T-helper 9 cell (primary cell): ENCODE measurements at places on chromosomes 6 and 20.

DNA sequence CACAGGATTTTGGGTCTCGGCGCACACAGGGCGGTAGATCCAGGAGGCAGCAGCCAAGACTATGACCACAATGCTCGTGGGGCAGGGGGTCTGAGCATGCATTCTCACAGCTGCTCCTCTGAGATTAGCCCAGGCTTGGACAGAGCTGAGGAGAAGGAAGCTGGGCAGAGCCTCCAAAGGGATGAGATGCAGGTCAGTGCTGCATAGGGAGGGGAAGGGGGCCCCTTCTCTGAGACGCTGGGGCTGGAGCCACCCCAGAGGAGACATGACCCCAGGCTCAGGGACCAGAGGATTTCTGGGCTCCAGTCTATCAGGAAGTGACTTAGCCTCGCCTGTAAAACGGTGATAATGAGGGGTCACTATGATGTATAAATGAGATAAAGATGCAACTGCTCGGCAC, 93.9 kb downstream of the BFSP1 start:
- no peak for DNase-seq

- no peak for DNase-seq
Measured at GRCh38 chr6:134936476-134936875, 13.4 kb downstream of the ALDH8A1 start.

DNA sequence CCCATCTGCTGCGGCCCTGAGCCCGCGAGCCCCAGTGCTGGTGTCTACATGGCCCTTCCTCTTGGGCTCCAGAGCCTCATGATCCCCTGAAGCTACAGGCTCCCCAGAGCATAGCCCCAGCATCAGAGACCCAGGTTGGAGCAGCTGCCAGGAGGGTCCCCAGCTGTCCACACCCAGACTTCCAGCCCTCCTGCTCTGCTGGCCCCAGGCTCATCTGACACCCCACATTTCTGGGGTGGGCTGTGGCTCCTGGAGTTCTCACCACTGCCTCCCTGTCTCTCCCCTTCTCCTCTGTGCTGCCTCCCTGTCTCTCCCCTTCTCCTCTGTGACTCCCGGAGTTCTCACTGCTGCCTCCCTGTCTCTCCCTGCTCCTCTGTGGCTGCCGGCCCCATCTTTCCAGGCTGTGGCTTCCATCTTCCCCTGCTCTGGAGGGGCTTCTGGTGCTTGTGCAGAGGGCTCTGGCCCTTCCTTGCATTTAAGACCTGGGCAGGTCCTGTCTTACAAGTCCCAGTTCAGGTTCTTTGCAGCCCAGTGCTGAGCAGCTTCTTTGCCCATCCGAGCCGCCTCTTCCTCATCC, 108.1 kb downstream of the ERMARD start:
- DNase-seq, result no peak

DNA sequence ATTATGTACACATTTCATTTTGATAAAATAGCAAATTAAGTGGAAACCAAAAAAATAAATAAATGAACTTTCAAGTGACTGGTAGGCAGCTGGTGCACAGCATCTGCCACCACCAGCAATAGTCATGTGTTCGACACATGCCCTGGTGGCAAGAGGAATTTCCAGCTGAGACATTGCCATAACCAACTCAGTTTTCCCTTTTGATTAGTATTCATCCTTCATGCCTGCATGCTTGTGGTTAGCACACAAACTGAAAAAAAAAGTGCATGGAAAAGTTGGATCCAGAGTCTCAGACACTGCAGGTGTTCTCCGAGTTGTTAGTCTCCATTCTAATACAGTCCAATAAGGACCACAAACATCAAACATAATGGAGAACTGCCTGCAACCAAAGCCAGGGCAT, 156.0 kb upstream of the SOX4 start:
- DNase-seq, result no peak

DNA sequence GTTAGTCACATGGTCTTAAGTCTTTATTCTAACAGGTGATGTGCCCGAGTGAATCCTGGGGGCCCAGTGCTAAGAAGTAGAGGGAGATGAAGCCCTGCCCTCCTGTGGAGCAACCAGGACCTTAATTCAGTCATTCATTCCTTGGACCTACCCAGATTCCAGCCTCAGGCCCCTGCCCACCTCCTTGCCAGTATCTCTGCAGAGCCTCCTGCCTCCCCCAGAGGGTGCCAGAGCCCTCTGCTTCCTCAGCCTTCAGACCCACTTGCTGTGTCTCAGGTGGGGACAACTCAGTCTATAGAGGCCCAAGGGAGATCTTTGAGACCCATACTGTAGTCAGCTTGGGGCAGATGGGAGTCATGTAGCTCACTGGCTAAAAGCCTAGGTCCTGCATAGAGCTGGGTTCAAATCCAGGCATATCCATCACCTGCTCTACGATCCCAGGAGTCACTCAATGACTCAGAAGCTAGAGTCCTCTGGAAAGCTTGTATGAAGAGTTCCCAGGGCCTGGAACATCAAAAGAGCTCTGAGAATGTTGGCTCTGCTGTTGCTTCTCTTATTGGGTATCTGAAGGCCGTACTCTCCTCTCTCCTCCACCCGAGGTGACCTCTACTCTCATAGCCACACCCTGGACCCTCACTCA, 3.9 kb upstream of the SIGLEC1 start:
- no peak for DNase-seq

DNA sequence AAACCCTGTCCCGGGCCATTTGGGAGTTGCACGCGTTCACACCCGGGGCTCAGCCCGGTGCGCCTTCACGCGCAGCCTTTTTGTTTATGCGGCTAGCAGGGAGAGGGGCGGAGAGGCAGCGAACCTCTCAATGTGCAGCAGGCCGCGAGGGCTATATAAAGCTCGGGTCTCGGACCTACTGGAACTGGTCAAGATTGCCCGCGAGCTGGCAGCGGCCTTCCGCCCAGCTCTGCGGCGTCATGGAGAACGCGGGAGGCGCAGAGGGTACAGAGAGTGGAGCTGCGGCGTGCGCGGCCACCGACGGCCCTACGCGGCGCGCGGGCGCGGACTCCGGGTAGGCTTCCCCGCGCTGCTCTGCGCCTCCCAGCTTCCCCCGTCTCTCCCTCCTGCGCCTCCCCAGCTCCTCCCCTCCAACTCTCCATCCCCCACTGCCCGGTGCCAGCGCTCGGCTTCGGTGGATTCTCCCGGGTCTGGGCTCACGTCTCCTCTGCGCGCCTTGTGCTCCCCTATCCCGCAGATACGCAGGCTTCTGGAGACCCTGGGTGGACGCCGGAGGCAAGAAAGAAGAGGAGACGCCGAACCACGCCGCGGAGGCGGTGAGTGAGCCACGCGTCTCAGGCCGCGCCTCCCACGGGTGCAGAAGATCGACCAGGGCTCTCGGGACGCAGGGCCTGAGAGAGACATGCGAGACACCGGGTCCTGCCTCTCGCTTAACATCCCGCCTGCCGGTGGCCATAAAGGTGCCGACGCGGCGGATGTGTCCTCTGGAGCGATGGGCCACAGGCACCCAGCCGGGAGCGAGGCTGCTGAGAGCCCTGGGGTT, at the start of gene RIPPLY2:
Gene RIPPLY2 (plus strand): TSS at position 183 of the 823 bp plus-strand sequence. CDS start 57 bp downstream, at position 240.
- DNase-seq, result no peak

DNA sequence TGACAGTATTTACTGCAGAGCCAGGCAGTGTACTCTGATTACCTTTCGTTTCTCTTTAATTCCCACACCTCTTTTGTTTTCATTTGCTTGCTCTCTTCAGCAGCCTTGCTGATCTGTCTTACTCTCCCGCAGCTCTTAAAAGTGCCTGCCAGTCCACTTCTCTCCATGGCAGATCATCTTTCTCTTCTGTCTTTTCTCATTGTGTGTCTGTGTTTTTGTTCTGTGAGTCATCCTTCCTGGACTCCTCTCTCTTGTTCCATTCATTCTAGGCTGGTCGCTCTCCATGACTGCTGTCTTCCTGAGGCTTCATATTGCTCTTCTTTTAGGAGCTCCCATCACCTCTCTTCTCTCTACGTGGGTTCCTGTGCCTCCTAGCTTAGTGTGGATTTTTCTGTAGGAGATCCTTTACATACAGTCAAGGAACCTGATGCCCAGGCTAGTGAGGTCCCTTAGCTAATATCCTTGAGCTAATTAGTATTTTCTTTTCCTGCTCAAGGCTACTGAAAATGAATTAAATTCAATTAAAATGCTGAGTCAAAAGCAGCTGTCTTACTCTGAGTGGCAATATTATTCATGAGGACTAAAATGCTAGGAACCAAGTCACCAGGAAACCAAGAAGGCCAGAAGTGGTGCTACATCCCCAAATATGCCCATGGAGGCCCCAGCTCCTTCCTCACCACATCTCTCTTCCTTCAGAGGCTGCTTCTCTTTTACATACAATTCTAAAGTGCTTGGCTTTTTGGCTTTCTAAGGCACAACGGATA, 86.1 kb downstream of the SLX4IP start:
- no peak for DNase-seq

GRCh38 chr6:105401247-105402089, 1.4 kb downstream of the PREP start:
- no peak for DNase-seq

DNA sequence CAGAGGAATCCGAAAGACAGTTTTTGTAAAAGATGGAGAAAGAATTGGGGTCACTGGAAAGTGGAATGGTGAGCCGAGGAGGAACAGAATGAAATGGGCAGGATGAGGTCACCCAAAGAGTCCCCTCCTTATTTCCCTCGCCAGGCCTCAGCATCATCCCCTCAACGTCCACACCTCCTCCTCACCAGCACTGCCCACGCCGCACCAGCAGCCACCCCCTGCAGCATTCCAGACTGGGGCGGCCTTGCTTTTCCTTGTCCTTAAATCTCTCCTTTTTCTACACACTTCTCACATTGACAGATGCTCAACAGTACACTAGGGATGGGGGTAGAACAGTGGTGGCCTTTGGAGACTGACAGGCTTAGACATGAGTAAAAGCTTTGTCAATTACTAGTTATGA, 363.1 kb upstream of the NOX3 start:
- no peak for DNase-seq

- no peak for DNase-seq
Measured at GRCh38 chr20:40702504-40702903, 13.5 kb upstream of the MAFB start.

DNA sequence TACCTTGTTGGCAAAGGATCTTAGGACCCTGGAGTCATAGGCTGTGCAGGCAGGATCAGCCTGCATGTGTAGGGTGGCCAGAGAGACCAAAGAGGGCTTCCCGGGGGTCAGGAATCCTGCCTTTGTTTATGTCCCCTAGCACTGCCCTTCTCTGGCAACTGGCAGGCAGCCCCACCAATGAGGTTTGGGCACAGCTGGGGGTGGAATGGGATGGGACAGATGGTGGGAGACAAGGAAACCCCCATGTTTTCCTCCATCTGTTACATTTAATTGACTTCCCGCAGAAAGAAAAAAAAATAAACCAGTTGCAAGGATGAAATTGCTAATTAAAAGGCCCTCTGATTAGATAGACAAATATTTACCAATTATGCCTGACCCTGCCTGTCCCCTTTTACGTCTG, 27.6 kb downstream of the CD40 start:
- DNase-seq, result no peak
